ENCODE measurements at places on chromosomes 3 and 15. TPM values are rescaled to one million over a fixed set of nuclear protein-coding genes. Genes with fewer than 3 reads are reported as not detected.

PTPRG gene
- 95.1 TPM for polyA plus RNA-seq

TMEM40 gene
- polyA plus RNA-seq = 2.2 TPM

AHSG gene
- polyA plus RNA-seq = 0.62 TPM

SH2D7 gene
- 0.98 TPM for polyA plus RNA-seq

IGF2BP2 gene
- polyA plus RNA-seq = 129 TPM

AVEN gene
- polyA plus RNA-seq = 13.0 TPM

Data from left kidney (tissue), 8 donors.